ENCODE measurements at places on chromosomes 7 and 10.

DNA sequence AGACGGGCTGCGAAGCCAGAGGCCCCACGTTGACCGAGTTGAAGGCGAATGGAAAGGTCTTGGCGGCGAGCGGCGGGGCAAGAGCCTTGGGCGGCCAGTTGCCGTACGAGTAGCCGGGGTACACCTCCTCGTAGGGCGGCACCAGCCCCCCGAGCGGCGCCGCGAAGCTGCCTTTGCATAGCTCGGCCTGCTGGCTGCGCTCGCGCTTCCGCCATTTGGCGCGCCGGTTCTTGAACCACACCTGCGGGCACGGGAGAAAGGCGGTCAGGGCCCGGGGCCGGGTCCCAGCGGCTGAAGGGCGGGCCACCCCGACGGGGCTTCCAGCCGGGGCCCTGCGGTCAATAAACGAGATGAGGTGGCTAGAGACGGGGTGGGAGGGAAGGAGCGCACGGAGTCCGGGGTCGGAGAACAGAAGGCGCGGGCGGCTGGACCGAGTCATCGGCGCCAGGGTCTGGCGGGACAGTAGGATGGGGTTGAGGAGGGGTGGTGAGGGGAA, 4.8 kb downstream of the ELOVL3 start:
- DNase-seq: no peak

DNA sequence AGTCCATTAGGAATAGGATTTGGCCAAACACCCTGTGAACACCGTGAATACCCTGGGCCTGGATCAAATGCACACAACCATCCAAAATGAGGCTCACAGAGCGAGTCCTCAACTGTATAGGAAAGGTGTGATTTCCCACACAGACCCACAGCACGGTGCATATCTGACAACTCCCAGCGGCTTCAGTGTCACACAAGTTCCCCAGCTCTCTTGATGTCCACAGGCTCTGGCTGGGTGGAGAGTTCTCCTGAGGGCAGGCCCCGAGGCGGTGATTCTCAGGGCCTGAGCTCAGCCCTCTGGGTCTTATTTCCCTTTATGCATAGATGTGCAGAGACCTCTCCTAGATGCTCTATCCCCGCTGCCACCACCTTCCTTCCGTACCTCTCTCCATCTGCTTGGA, 64.1 kb downstream of the SH3PXD2A start:
- no peak for DNase-seq

DNA sequence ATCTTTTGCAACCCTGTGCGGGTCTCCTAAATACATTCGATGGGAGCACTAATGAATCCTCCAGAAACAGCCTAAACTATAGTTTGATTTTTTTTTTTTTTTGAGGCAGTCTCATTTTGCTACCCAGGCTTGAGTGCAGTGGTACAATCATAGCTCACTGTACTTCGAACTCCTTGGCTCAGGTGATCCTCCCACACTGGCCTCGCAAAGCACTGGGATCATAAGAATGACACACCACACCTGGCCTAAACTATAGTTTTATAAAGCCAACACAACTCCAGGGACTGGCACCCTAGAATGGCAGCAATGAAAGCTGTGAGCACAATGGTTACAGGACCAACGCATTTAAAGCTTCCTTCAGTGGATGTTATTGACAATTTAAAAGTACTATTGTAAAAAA, 14.5 kb upstream of the JMJD1C start:
- DNase-seq: no peak

DNA sequence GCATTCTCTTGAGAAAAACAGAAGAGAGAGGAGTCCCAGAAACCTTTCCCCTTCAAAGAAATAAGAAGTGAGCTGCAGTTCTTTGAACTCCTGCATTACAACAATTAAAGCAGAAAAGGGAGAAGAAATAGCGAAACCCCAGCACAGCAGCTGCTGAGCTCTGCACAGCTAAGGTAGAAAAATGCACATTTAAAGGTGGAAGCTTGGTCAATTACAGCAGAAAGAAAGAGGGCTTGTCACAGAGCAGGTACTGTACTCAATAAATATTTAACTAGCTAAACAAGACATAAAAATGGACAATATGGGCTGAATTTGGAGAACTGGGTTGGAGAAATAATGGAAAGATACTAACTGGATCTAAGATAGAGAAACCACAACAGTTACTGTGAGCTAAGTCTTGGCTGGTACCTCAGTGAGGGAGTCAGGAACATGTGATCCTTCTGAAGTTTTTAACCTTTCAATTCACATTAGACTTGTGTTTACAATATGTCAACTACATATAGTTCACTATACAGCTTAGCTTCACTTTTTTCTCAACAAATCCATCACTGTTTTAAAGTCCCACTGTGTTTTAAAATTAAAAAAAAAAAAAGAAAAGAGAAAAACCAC, 332.5 kb downstream of the ELMO1 start:
- DNase-seq: no peak

- no peak for DNase-seq
These were observed 346.4 kb downstream of the THSD7A start for GRCh38 chr7:11485636-11486035.

GRCh38 chr10:101043363-101043707, 12.3 kb downstream of the SFXN3 start:
- DNase-seq: no peak

GRCh38 chr10:77111611-77112550, 525.7 kb downstream of the KCNMA1 start:
- no peak for DNase-seq

DNA sequence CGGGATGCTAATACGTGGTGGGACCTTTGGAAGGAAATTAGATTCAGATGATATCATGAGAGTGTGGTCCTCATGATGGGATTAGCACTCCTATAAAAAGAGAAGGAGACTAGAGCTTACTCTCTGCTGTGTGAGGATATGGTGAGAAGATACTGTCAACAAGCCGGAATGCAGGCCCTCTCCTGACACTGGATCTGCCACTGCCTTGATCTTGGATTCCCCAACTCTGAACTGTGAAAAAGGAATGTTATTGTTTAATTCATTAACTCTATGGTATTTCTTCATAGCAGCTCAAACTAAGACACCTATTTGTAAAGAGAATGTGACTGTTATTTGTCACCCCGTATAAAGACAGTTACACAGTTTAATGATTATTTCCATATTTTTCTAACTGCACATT, 1227.5 kb upstream of the C7orf33 start:
- no peak for DNase-seq

DNA sequence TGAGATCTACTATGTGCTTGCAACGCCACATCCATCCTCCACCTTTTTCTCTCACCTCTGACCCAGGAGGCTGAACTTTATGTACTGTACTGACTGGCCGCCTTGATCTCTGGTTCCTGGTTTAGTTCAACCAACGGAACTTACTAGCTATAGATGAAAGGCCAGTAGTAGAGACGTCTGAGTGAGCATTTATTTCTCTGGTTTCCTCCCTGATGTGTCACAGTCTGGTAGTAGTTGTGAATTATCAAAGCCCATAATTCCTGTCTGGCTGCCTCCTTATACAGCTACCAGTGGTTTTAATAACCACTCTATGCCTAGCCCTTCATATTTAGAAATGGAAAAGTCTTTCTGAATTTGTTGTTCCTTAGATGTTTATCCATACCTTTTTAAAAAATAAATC, 64.7 kb downstream of the POM121L12 start:
- DNase-seq: no peak

- DNase-seq: no peak
These were observed 1211.6 kb upstream of the LRRN3 start for GRCh38 chr7:109879287-109879828.

DNA sequence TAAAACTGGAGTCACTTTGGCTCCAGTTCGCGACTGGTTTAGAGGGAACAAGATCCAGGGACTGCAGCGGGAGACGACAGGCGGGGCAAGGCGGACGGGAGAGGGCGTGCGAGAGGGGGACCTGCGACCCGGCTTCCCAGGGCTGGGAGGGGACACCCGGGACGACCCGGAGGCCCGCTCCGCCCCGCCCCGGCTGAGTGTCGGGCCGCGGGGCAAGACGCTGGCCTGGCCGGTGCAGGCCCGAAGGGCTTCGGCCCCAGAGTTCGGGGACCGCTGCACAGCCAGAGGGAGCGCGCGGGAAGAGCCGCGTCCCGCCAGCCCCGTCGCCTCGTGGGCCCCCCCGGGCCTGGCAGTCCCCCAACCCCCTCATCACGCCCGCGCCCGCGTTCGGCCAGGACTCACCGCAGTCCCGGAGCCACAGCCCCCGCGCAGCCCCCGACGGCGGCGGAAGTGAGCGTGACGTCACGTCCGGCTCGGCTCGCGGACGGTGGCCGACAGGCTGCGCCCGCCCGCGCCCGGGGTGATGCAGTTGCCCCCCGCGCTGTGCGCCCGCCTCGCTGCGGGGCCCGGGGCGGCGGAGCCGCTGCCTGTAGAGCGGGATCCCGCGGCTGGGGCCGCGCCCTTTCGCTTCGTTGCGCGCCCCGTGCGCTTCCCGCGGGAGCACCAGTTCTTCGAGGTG, at the start of the genes TUBGCP2 and ZNF511:
Gene TUBGCP2 (minus strand): TSS at position 452 of the 679 bp plus-strand sequence. CDS start 5,931 bp downstream, outside the sequence.
Gene ZNF511 (plus strand): TSS at position 494 of the 679 bp plus-strand sequence. CDS start 30 bp downstream, at position 524.
- peak; percentile 93 for DNase-seq

DNA sequence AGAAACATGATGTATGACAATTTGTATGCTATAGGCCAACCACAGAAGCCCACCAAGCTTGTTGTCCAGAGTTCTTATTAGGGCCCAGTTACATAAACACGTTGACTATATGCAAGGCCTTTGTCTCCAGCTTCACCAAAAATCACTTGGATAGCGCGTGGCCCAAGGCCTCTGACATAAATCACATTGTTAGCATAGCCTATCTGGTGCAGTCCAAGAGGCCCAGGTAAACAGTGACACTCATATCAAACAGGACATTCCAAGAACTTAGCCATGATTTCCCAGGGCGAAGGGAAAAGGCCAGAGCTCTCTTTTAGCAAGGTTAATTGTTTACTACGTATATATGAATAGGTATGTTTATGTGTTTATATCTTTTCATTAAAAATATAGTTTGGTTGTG, 337.2 kb upstream of the CELF2 start:
- DNase-seq: no peak

DNA sequence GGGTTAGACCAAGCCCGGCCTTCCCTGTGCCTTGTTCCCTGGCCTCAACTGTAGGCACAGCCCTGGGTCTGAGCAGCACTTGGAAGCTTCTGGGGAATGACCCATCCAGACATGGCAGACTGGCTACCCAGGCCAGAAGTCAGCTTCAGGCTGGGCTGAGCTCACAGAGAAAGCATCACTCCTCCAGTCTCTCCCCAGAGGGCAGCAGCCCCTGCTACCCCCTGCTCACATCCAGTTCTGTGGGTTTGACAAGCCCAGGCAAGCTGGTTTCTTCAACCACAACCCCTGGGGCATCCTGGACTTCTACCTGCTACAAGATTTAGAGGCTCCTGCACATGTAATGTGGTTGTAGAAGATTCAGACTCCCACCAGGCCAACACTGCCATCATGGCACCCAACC, 9.0 kb downstream of the C10orf71 start:
- DNase-seq: peak; percentile 38

GRCh38 chr10:48231699-48232315, 42.7 kb downstream of the FRMPD2 start:
- DNase-seq: no peak

DNA sequence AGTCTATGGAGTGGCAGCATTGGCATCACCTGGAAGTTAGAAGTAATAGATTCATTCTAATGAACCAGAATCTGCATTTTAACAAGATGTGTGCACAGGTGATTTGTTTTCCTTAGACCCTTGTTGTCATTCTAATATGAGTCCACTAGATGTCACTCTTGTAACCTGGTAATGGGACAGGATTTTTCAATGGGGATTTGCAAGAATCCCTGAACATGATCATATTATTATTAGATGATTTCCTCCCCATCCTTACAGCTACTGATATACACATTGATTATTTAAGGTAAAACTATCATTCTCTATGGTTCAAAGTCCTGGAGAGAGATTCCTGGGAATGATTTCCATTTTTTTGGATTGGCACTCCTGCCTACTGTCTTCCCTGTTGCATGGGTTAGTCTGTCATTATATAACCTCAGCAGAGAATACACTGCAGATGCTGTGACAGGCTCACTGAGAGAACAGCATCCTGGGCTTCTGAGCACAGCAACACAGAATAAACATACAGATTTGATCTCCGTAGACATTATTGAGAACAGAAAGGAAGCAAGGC, 194.9 kb downstream of the SUGCT start:
- no peak for DNase-seq

GRCh38 chr10:124903111-124903510, 38.8 kb upstream of the ZRANB1 start:
- DNase-seq: peak; percentile 5

Data from suprapubic skin (tissue), 4 donors.